Stimulated activated CD8-positive, alpha-beta memory T cell treated with anti-CD3 and anti-CD28 coated beads, Interleukin-7, amount 100 ng/mL, for 24 hours (primary cell): ENCODE measurements at places on chromosomes 13 and 19.

- no peak for DNase-seq
These were observed 35.5 kb downstream of the DHRS12 start for GRCh38 chr13:51768378-51768921.

GRCh38 chr19:55683449-55684261, 8.6 kb downstream of the EPN1 start:
- no peak for DNase-seq

DNA sequence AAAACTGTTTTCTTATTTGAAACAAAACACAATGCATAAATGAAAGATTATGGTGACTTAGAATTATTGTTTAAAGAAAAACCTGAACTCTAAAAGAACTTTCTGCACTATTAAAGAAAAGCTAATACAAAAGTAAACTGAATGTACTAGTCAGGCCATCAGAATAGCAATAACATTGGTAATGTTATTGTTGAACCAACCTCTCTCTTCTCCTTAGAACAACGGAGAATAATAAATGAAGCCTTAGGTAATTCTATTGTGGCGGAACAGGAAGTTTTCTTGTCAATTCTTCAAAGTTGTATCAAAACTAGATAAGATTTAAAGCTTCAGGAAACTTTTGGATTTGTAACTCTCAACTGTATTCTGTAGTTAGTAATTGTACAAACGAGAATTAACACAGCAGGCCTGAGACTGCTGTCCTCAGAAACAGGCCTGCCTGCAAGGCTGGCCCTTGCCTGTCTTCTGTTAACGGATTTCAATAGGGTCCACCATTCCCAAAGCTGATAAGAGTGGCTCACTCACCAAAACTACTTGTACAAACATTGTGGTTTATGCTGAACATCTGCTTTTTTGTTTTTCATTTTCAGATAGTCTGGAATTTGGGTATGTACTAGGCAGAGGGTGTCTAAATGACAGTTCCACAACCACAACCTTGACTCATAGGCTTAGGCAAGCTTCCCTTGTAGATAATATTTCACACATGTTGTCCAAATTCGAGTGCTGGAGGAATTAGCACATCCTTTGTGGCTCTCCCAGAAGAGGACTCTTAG, 825.8 kb downstream of the GPC5 start:
- DNase-seq, result no peak

GRCh38 chr13:105220881-105221280, 1314.6 kb downstream of the EFNB2 start:
- DNase-seq, result no peak

DNA sequence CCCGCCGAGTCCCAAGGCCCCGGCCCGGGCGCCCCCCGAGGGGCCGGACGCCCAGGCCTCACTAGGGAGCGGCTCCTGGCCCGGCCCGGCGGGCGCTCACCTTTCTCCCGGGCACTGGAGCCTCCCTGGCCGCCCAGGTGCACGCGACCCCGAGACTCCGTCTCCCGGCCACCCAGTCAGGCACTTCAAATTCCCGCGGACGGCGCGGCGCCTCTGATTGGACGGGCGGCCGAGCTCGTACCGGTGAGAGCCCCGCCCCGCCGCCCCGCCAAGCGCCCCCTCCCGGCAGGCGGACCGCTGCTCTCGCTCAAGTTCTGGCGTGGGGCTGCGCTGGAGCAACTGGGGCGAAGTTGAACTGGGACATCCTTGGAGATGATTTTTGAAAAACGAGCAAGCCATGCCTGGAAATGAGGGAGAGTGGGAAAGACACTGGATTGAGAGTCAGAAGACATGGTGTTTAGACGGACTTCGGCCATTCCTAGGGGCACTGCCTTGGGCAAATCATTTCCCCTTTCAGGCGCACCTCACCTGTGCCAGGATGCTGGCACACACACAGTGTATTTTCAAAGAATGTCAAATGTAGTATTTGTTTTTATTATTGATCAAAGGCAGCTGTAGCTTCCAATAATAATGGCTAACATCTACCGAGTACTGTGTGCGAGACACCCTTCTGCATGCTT, 485.3 kb downstream of the UQCRFS1 start:
- no peak for DNase-seq

GRCh38 chr19:14072535-14073260, at the start of gene MISP3:
TSS of gene MISP3 (plus strand) at chr19:14072786. CDS start at chr19:14073310, 524 bp downstream.
- no peak for DNase-seq

GRCh38 chr13:40878823-40879222, 89.4 kb downstream of the SLC25A15 start:
- no peak for DNase-seq

- no peak for DNase-seq
These were observed 5.0 kb downstream of the LRRC25 start for GRCh38 chr19:18392417-18392816.

GRCh38 chr13:103694033-103694432, 627.8 kb upstream of the SLC10A2 start:
- DNase-seq, result no peak

- no peak for DNase-seq
These were observed 7.4 kb upstream of the CEACAM18 start for GRCh38 chr19:51470966-51471365.

DNA sequence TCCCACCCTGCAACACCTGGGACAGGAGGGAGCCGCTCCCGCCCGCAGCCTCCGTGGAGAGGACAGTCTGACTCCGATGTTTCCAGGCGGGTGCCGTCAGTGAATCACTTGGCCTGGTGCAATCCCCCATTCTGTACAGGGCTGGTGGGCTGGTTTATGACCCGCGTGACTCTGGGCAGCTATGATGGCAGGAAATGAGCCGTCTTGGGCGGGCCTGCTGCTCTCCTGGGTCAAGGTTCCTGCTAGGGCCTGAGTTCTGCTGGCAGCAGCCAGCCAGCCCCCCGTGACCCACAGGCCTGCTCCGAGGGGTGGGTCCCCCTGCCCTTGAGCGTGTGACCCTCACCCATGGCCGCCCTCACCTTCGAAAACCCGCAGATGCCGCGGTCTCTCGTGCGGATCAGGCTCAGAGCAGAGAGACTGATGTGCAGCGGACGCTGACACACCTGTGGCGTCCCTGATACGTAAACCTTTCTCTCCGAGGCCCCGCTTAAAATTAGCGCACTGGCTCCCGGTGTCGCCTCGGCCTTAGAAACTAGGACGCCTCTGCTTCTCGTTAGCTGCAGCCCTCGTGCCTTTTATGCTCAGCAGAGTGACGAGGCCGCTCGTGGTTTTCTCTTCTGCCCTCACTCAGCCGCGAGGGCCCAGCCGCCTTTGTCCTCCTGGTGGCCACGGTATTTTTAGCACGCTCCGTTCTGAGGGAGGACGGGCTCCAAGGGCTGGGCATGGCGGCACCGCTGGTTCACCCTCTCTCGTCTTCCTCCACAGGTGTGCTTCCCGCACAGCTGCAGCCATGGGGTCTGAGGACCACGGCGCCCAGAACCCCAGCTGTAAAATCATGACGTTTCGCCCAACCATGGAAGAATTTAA, 63.4 kb downstream of the KDM4B start:
- no peak for DNase-seq

DNA sequence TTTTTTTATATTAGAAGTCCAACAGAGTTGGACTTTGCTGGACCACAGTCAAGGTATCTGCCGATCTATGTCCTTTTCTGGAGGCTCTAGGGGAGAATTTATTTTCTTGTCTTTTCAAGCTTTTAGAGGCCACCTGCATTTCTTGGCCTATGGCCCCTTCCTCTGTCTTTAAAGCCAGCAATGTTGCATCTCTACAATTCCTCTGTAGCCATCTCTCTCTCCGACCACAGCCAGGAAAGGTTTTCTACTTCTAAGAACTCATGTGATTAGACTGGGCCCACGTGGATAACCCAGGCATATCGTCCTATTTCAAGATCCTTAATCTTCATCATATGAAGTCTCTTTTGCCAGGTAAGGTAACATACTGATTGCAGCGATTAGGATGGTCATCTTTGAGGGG, 43.5 kb upstream of the RGCC start:
- DNase-seq, result no peak

DNA sequence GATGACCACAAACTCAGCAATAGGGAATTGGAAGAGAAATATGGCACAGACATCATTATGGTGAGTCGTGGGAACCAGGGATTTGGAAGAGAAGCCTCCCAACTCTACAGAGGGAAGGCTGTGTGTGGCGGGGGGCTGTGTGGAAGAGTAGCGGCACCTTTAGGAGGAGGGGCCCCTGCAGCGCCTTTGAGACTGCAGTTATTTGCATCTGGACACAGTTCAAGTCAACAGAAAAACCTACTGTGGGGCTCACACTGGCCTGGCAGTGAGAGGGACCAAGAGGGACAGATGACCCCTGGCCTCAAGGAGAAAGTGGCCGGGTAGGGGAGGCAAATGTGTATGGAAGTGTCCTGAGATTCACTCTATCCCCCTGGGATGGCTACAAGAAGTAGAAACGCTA, 5.1 kb downstream of the ATP12A start:
- DNase-seq, result no peak

- no peak for DNase-seq
These were observed 86.5 kb downstream of the KCTD12 start for GRCh38 chr13:76799696-76800095.

DNA sequence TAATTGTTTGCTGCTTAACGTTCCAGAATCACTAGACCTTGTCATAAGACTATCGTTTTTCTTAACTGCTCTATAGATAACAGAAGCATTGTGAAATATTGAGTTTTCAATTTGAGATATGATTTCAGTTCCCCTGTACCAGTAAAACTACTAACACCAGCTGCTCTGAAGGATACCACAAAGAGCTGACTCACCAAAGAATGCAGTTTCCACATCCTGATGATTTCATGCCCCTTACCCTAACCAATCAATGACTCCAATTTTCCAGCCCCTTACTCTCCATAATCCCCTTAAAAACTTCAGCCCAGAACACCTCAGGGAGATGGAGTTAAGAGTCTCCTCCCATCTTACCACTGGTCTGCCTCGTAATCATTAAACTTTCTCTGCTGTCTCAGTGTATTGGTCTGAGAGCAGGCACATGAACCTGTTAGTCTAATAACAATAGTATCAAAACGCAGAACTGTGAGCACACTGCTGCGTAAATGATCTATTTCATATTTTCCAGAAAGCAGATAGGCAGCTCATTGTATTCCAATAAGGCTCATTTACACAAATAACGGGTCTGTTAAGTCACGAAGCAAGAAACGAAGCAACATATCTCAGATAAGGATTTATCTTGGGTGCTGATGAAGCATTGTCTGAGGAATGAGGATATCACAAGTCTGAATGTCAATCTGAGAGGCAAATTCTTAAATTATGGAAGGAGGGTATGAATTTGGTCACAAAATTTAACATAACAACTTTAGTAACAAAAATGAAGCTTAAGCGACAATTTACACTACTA, 14.1 kb upstream of the CCNA1 start:
- DNase-seq, result no peak

GRCh38 chr13:75761369-75761768, 125.2 kb downstream of the LMO7 start:
- no peak for DNase-seq

- DNase-seq, result no peak
These were observed 202.2 kb upstream of the STARD13 start for GRCh38 chr13:33487575-33488243.

GRCh38 chr13:113040597-113041292, 64.8 kb upstream of the F7 start:
- DNase-seq, result no peak

- no peak for DNase-seq
These were observed 99.9 kb downstream of the ZMYM2 start for GRCh38 chr13:20058476-20058875.

DNA sequence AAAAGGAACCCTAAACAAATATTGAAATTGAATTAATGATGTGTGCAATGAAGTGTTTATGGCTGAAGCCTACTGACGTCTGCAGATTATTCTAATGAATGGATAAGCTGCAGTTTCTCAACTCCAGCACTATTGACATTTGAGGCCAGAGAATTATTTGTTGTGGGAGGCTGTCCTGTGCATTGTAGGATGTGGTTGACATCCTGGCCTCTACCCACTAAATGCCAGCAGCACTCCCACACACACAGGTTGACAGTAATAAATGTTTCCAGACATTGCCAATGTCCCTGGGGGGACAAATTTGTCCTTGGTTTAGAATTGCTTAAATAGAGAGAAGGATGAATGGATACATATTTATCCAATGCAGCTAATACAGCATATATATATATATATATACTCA, 19.2 kb upstream of the MYH14 start:
- no peak for DNase-seq

DNA sequence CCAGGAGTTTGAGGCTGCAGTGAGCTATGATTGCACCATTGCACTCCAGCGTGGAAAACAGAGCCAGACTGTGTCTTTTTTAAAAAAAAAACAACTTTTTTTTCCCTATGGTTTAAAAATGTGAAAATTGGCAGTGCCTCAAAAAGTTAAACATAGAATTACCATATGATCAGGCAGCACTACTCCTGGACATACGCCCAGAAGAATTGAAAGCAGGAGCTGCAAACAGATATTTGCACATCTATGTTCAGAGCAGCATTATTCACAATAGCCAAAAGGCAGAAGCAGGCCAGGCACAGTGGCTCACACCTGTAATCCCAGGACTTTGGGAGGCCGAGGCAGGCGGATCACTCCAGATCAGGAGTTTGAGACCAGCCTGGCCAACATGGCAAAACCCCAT, 3.8 kb upstream of the RETN start:
- DNase-seq, result no peak

DNA sequence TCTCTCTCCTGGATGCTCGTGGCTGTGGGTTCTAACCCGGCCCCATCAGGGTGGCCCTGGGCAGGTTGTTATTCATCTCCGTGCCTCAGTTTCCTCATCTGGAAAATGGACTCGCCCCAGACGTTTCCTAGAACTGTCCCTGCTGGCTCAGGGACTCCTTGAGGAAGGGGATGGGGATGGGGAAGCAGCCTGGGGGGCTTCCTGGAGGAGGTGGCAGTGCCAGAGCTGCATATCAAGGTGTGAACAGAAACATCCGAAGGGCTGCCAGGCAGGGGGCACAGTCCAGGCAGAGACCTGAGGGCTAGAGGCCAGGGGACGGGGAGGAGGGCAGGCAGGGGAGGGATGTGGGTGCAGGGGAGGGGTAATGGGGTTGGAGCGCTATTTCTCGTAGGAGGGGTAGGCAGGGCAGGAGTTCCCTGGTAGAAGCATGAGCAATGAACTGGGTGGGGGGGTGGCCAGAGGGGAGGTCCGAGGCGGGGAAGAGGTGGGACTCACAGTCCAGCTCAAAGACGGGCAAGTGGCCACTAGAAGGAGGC, 3.6 kb upstream of the ELANE start:
- DNase-seq, result no peak

GRCh38 chr13:111975539-111976473, 91.1 kb upstream of the SOX1 start:
- DNase-seq, result no peak

- no peak for DNase-seq
These were observed 323.0 kb downstream of the DNAJC15 start for GRCh38 chr13:43346427-43346826.

DNA sequence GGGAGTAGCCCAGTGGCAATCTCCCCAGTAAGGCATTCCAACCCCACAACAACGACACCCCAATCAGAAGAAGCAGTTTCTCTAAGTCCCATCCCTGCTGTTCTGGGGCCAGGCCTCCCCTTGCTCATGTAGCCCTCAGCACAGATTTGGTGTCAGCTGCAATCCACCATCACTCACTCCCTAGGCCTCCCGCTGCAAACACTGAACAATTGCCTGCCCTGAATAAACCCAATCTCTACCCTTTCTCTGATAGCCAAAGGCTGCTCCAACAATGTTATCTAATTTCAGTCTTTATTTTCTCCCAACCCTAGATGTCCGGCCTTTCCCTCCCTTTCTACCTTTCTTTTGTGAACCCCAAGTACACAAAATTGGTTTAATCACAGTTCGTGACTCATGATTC, 5.6 kb upstream of the SOX21 start:
- DNase-seq, result no peak

- no peak for DNase-seq
These were observed 77.8 kb downstream of the TSHZ3 start for GRCh38 chr19:31271306-31271911.

- no peak for DNase-seq
These were observed 1269.7 kb upstream of the SPRY2 start for GRCh38 chr13:81610644-81611043.
